A549 treated with CORT108297 at 1 μM for 4 hours (cell line): ENCODE measurements at places on chromosomes 11 and 22. TPM values are rescaled to one million over a fixed set of nuclear protein-coding genes. Genes with fewer than 3 reads are reported as not detected.

USP47 gene
- total RNA-seq: 24.3 to 40.6 TPM (median 26.9 TPM) in 5 replicates

MAPK8IP2 gene
- total RNA-seq: 2.7 to 4.3 TPM (median 4.0 TPM) in 5 replicates

MMP1 gene
- total RNA-seq: 0.47 to 1.2 TPM (median 0.86 TPM) in 5 replicates

CNTN5 gene
- not detected in 5 replicates for total RNA-seq

KRTAP5-1 gene
- total RNA-seq: not detected in 5 replicates

OR5A1 gene
- not detected in 5 replicates for total RNA-seq

APOBEC3H gene
- total RNA-seq: 0.14 to 0.53 TPM (median 0.41 TPM) in 5 replicates
